Lower lobe of right lung (tissue), 2 donors: ENCODE measurements at places on chromosomes 4 and X. TPM values are rescaled to one million over a fixed set of nuclear protein-coding genes. Genes with fewer than 3 reads are reported as not detected.

PITX2 gene
- not detected for total RNA-seq

PDHA2 gene
- total RNA-seq: not detected

PPARGC1A gene
- 10.5 TPM for total RNA-seq

GRCh38 chrX:72003811-72004750 lies 93.4 kb downstream of the NHSL2 start:
- no peak for DNase-seq

DNA sequence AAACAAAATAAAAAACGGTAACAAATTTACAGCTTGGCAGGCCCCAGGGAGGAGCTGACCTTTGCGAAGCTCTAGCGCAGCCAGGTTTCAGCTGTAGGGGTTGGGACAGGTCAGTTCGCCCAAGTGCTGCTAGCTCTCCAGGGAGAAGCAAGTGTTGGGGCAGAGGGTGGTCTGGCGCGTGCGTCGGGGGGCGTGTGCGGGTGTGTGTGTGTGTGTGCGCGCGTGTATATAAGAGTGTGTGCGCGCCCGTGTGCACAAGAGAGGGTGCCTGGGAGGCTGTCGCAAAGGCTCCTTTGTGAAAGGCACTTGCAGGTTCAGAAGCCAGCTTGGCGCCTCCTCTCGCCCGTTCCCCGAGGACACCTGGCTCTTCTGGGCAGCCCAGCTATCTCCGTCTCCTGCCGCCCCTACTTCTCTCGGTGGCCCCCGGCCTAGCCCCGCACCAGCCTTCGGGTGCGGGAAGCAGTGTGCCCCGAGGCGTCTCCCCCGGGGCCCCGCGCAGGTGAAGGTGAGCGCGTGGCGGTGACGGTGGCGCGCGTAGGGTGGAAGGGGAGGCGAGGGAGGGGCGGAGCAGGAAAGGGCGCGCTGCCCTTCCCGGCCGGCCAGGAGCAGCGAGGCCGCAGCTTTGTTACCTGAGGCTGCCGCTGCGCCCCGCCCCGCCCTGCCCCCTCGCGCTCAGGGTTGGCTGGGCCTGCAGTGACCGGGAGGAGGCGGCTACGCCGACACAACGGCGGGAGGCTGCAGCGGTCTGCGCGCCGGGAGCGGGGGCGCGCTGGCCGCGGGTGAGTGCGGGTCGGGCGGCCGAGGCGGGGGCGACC lies at the start of gene FHDC1:
FHDC1 (plus strand) TSS at position 693 of the 815 bp plus-strand sequence. CDS start 6,735 bp downstream, outside the sequence.
- DNase-seq: peak; percentile 90

DNA sequence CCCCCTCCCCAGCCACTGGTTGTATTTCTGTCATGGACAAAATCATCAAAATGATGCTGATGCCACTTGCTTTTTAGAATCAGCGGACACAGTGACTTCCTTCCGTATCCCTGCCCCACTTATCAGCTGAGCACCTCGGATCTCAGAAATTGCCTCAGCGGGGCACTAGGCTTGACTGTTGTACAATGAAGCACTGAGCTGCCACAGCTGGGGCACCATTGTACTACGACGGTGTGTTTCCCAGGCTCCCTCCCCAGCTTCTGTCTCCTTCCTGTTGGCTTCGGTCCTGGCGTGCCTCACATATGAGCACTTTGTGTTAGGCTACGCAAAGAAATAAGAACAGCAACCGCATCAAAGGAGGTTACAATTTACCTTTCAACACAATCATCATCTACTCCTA lies 82.4 kb downstream of the F11 start:
- no peak for DNase-seq

DNA sequence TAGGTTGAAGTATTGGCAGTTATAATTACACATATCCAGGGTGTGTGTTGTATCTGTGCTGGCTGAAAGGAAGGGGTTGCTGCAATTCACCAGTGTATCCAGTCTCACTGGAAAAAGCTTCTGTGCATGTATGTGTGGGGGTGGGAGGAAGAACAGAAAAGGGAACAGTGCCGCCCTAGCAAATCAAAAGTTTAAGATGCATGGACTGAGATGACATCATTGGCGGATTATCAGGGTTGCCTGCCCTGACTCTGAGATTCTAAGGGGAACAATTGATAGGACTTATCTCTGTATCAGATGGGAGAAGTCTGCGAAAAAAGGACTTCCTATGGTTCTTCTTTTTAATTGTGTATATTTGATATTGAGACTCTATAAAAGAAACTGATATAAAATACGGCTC lies 3.5 kb downstream of the SLC25A43 start:
- no peak for DNase-seq

GRCh38 chr4:90842960-90843359 lies 715.8 kb downstream of the CCSER1 start:
- DNase-seq: no peak
